AG09309 (cell line): ENCODE measurements at places on chromosomes 16 and 17.

DNA sequence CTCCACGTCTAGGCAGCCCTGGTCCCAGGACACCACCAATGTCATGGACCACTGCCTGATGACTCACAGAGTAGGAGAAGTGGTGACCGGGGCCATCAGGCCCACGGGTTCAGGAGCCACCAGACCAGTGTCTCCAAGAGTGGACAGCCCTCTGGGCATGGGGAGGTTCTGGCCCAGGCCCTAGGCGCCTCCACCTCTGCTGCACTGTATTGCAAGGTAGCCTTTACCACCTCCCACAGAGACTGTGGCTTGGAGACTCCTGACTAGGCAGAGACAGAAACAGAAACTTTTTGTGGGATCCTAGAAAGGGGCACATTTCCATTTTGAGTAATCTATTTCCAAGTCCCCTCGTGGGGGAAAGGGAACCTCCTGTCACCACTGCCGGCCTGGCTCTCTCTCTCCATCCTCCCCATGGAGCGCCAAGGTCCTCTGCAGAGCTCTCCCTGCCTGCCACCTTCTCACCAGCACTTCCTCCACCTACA is 2.9 kb downstream of the CDIP1 start:
- DNase-seq = no peak

DNA sequence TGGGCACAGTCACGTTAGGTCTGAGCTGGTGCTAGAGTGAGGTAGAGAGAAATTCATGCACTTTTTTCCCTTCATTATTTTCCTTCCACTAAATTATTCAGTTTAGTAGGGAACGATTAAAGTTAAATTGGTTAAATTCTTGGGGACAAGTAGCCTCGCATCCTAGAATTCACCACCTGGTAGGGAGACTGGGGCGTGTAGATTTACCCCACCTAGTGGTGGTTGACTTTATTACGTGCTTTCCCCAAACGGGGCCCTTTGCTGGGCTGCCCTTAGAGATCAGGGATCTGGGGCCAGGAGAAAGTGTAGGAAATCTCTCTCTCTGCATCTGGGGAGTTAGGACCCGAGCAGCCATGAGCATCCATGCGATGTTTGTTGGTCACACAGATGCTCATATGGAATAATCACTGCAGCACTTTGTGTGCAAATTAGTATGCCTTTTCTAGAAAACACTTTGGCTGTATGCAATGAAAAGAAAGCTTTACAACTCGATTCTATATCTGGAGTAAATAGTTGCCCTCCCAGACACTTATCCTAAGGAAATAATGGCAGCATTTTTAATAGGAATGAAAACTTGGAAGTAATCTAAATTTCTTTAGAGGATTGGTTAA is 107.0 kb downstream of the PLCG2 start:
- DNase-seq = no peak

- no peak for DNase-seq
Measured at GRCh38 chr16:8278031-8278580, 312.2 kb downstream of the TMEM114 start.

DNA sequence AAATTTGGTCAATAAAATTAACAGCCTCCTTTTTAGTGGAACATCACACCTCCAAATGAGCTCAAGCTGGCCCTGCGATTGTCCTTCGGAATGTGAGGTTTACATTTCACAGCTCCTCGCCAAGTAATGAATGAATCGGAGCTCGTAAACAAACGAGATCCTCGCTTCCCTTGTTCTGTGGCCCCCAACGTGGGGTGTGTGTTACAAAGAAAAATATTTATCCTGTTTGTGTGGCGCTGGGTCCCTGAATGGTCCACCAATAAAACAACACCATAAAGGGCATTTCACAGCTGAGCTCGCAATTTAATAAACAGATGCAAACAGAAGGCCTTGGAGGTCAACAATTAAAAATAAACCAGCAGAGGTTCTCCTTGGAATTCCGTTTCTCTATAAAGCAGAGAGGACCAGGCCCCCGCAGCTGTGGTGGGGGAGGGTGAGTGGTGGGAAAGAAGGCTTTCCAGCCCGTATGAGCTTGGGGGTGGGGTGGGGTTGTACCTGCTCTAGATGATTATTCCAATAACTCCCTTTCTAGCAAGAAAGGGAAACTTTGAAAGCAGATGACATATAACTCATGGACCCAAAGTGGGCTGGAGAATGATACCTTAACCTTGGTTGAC is 393.9 kb upstream of the SALL1 start:
- DNase-seq = no peak

DNA sequence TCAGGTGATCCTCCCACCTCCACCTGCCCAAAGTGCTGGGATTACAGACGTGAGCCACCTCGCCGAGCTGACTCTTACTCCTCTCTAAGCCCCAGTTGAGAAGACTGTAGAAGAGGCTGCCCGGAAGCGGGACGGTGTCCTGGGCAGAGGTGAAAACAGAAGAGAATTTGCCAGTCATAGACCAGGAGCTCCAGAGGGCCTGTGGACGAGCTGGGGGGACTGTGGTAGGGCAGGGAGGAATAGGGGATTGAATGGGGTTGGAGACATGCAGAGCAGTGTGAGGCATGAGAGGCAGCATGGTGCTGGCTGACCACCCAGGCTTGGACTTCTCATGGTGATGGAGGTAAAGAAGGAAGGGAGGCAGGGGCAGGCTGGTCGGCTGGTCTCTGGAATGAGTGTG is 17.1 kb upstream of the PHB1 start:
- no peak for DNase-seq
